Activated CD4-positive, alpha-beta memory T cell treated with anti-CD3 and anti-CD28 coated beads, Interleukin-2, amount 10 ng/mL, durations not matched to agents 7 days and 5 days (primary cell): ENCODE measurements at places on chromosomes 5 and 9.

- H3K4me1 ChIP-seq, result peaks cover 5% of the 10 kb centered on the region
- no peak overlapping the region for H3K27ac ChIP-seq
- no peak overlapping the region for H3K4me3 ChIP-seq
- DNase-seq, result no peak
- H3K27me3 ChIP-seq, result peaks cover 62% of the 10 kb centered on the region
- no peaks in the 10 kb centered on the region for H3K36me3 ChIP-seq
These were observed 5.2 kb downstream of the EPB41L4B start for GRCh38 chr9:109315480-109316206.

DNA sequence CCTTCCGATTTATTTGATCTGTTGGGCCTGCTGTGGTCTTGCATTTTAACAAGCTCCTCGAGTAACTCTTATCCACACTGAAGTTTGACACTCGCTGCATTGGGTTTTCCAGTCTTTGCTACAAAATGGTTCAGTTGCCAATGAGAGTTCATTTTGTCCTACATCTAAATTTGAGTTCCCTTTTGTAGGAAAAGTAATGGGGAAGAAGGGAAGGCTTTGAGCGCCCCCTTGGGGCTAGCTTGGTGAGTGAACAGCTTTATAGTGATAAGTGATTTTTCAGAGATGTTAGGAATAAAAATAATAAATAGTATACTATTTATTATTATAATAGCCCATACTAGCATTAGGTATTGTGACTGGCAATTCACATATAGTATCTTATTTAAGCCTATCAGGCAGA is 89.9 kb upstream of the GNAQ start:
- peaks cover 40% of the 10 kb centered on the region for H3K4me1 ChIP-seq
- no peak overlapping the region for H3K4me3 ChIP-seq
- H3K36me3 ChIP-seq, result no peaks in the 10 kb centered on the region
- peaks cover 1% of the 10 kb centered on the region for H3K27me3 ChIP-seq
- no peak overlapping the region for H3K27ac ChIP-seq
- peak; percentile 64 for DNase-seq

GRCh38 chr9:114158482-114159130 is 3.3 kb downstream of the COL27A1 start:
- no peaks in the 10 kb centered on the region for H3K36me3 ChIP-seq
- H3K4me3 ChIP-seq, result no peak overlapping the region

DNA sequence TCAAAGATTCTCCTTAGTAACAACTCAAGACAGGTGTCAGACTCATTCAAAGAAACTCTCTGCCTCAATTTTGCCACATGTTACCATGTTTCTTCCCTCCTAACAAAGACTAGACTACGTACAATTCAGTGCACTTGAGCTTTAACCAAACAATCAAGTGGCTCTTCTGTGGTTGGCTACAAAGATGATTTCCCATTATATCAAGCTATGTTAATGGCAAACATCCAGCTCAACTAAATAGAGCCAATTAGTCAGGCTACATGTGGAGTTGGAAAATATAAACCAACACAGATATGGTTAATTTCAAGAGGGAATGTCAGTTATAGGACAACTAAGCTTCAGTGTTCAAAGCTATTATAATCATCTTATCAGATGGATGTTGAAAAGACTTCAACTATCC is 29.2 kb upstream of the ADRA1B start:
- no peak for DNase-seq
- H3K36me3 ChIP-seq, result no peaks in the 10 kb centered on the region
- H3K4me3 ChIP-seq, result no peak overlapping the region
- H3K27ac ChIP-seq, result no peak overlapping the region

GRCh38 chr9:38128752-38129270 is 59.8 kb upstream of the SHB start:
- no peaks in the 10 kb centered on the region for H3K4me1 ChIP-seq
- H3K4me3 ChIP-seq, result no peak overlapping the region
- H3K27ac ChIP-seq, result no peak overlapping the region

GRCh38 chr9:127612939-127613582 is 984 bp downstream of the STXBP1 start:
- peak; percentile 48 for DNase-seq
- peaks cover 30% of the 10 kb centered on the region for H3K4me1 ChIP-seq
- H3K4me3 ChIP-seq, result peak overlapping the region; percentile 76
- peaks cover 37% of the 10 kb centered on the region for H3K27me3 ChIP-seq
- no peak overlapping the region for H3K27ac ChIP-seq

DNA sequence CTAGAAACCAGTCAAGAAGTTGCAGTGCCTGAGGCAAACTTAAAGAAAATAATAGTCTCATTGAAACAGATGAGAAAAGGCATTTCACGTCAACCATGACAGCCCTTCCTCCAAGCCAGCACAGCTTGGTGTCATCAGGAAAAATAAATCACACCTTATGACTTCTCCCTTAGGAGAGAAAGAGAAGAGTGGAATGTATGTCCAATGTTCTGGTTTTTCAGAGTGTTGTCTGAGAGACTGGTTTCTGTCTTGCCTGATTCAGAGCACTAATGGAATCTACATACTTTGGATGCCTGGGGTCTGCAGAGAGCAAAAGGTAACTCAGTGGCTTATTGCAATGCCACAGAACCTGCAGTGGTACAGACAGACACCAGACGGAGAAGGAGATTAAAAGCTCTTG is 105.5 kb upstream of the PDE4D start:
- no peak for DNase-seq
- no peaks in the 10 kb centered on the region for H3K36me3 ChIP-seq
- no peaks in the 10 kb centered on the region for H3K27me3 ChIP-seq
- H3K4me3 ChIP-seq, result no peak overlapping the region
- no peaks in the 10 kb centered on the region for H3K4me1 ChIP-seq

DNA sequence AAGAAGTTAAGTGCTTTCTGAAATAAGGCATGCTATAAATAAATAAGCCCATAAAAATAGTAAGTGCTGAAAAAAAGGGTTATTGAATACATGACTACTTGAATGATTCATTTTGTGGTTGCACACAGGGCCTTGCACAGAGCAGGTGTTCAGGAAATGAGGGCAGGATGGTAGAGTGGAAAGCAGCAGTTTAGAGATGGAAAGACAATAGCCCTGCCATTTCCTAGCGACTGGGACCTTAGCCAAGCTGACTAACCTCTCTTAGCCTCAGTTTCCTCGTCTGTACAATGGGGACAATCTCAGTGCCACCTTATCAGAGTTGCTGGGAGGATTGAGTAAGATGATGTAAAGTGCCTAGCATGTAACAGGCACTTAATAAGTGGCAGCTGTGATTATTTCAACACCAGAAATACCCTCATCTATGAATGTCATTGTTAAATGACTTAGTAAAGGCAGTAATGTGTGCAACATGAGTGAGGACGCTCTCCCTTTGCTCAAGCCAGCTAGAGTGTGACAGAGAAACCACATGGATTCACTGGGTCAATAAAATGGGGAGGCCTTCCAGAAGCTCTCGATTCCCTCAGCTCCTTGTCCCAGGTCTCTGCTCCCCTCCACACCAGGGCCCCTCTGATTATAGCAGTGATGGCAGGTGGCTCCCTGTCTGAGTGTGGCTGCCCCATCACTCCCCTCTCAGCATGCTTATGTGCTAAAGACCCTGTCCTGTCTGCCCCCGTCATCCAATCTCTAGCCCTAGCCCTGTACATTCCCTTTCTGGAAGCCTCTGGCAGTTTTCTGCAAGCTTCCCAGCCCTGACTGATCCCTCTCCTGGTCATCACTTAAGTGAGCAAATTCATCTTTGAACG is 16.0 kb upstream of the PHF19 start:
- H3K27ac ChIP-seq, result peak overlapping the region; percentile 94
- peaks cover 90% of the 10 kb centered on the region for H3K4me1 ChIP-seq
- no peaks in the 10 kb centered on the region for H3K27me3 ChIP-seq
- peaks cover 25% of the 10 kb centered on the region for H3K36me3 ChIP-seq

DNA sequence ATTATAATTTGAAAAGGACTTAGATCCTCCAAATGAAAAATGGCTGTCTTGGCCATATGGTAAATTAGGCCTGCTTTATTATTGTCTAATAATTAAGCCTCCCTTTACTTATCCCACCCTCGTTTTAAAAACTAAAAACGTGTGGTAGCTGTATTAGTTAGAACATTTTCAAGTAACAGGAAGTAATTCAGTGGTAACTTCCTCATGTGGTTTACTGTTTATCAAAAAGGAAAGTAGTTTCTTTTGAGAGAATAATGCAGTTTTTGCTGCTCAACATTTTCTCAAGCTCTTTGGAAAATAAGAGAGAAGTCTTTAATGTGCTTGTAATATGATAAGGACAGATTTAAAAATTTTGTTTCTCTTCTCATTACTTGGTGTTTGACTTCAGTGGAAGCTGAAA is 26.0 kb downstream of the ZCCHC7 start:
- peak overlapping the region; percentile 76 for H3K27ac ChIP-seq
- no peaks in the 10 kb centered on the region for H3K27me3 ChIP-seq
- peaks cover 33% of the 10 kb centered on the region for H3K4me1 ChIP-seq

- no peaks in the 10 kb centered on the region for H3K36me3 ChIP-seq
- DNase-seq, result no peak
- no peaks in the 10 kb centered on the region for H3K4me1 ChIP-seq
- no peak overlapping the region for H3K4me3 ChIP-seq
These were observed 197.7 kb downstream of the MCTP1 start for GRCh38 chr5:95086927-95087815.

GRCh38 chr5:35199886-35200285 is 30.4 kb downstream of the PRLR start:
- no peak overlapping the region for H3K27ac ChIP-seq
- H3K4me1 ChIP-seq, result no peaks in the 10 kb centered on the region
- DNase-seq, result no peak
- H3K27me3 ChIP-seq, result peaks cover 23% of the 10 kb centered on the region

DNA sequence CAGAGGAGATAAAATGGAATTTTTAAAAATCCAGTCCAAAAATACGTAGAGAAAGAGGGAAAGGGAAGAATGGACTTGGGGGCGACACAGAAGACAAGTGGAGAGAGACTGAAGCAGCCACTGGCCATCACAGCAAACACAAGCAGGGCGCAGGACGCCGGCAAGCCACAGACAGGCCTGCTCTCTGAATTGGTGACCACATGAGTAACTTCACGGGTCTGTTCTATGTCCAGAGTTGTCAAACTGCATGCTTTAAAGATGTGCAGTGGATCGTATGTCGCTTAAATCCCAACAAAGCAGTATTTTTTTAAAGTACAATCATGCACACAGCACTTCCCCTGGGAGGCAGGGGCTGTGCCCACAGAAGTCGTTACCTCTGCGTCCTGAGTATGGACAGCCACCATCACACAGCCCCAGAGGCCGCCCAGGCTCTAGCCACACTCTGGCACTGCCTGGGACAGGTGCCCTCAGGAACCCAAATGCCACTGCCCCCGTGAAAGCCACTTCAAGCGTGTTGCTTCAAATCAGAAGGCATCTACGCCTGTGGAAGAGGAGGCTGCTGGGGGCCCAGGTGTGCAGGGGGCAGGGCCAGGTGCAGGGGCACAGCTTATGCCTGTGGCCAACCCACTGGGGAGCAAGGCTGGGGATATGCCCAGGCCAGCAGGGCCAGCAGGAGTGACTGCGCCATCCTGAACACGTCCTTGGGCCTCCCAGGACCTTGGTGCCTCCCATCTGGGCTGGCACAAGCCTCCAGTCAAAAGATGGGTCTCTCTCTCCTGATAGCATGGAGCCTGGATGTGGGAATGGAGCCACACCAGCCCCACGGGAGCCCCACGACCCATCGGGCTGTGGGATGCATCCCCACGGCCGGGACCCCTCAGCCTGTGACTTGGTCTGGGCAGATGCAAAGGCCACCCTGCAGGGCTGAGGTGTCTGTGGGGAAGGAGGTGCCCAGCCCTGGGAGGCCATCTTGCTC is 5.9 kb upstream of the LRRC14B start:
- DNase-seq, result no peak
- no peak overlapping the region for H3K27ac ChIP-seq
- no peaks in the 10 kb centered on the region for H3K27me3 ChIP-seq
- no peak overlapping the region for H3K4me3 ChIP-seq

DNA sequence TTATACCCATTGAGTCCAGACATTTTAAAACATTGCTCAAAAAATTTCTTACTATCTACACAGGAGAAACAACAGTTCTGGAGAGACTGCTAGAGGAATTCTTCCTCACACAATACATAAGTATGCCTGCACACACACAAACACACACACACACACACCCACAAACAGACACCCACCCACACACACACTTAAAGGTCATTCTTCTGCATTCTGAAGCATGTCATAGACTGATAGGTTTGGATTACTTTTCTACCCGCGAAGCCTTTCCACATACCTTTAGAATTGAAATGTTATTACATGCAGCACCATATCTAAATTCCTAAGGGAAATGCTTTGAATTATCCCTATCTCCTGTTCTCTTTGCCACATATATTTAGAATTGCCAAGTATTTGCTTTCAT is 80.2 kb downstream of the FAM174A start:
- H3K36me3 ChIP-seq, result no peaks in the 10 kb centered on the region
- H3K4me1 ChIP-seq, result no peaks in the 10 kb centered on the region
- H3K4me3 ChIP-seq, result no peak overlapping the region
- no peak for DNase-seq

DNA sequence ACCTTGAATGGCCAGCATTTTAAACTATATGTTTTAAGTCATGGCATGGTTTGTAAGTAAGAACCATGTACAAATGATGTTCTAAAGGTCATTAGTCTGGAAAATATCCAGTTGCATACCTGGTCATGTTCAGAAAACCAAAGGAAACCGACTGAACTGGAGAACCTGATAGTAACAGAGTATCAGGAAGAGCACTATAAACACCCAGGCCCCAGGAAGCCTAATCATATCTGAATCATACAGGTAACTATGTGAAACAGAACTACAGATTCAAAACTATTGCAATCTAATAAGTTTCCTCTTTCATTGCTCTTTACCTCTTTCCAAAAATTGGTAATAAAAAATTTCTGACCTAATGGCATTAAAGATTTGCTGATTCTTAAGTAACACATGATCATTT is 500.3 kb downstream of the ARHGEF28 start:
- no peak overlapping the region for H3K27ac ChIP-seq
- no peak overlapping the region for H3K4me3 ChIP-seq
- DNase-seq, result no peak
- H3K36me3 ChIP-seq, result no peaks in the 10 kb centered on the region
- peaks cover 12% of the 10 kb centered on the region for H3K27me3 ChIP-seq
- H3K4me1 ChIP-seq, result no peaks in the 10 kb centered on the region

DNA sequence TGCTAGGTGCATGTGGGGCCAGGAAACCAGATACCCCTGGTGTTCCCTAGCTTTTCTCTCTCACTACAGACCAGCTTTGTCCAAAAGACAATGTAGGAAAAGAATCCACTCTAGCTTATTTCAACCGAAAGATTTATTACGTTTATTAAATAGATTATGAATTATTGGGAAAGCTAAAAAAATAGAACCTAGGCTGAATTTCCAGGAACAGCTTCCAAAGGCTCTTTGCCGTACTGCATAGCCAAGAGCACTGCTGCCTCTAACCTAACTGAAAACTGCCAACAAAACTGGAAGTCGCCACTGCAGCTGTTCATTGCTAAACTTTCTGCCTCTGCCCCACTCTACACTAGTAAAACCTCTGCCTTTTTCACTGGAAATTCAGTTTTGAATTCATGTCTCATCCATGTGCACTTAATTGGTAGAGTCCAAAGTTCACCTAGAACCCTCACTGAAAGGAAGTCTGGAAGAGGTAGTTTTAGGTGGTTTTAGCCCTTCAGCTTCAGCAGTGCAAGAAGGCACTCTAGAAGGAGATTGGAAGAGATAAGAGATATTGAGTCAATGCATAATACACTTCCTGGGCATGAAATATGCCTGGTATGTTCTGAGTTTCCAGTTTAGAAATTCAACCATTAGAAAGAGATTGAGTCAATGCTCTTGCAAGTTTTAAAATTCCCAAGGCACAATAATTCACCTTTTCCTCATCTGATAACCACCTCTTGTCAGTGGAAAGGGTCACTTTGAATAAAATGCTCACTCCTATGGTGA is 927.9 kb downstream of the MAT2B start:
- DNase-seq, result no peak
- no peaks in the 10 kb centered on the region for H3K27me3 ChIP-seq
- H3K4me3 ChIP-seq, result no peak overlapping the region
- H3K36me3 ChIP-seq, result no peaks in the 10 kb centered on the region
